ENCODE measurements at places on chromosomes 16 and 17.
A peak's percentile ranks its signal among the peaks of the same experiment; 100 is the strongest.

DNA sequence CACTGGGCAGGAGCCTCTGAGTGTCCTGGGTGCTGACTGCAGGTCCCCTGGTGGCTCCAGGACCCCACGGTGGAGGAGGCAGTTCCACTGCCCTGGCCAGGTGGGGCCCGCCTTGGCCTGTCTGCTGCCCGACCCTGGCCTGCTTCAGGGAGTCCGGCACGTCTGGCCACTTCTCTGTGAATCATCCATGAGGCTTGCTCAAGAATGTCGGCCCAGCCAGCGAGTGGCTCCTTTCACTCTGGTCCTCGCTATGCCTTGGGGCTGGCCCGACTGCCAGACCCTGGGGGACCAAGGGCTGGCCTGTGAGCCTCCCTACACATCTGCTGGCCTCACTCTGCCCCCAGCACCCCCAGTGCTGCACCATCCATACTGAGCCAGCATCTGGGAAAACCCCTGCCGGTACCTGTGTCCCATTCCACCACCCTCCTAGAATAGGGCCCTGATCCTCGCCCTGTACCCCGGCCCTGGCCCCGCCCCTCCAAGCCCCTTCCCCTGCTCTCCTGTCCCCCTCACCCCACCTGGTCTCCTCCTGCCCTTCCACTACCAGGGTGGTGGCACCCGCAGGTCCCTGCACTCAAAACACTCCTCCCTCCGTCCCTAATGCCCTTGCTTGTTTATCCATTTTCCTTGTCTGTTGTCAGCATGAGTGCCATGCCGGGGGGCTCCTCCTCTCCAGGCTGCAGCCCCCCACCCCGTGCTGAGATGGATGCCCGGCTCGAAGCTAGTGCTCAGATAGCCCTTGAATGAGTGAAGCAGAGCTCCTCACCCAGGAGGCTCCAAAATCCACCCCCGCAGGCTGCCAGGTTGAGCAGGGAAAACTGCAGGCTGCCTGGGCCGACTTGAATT lies 35.5 kb downstream of the ADCY7 start:
- peak; percentile 83 for DNase-seq

DNA sequence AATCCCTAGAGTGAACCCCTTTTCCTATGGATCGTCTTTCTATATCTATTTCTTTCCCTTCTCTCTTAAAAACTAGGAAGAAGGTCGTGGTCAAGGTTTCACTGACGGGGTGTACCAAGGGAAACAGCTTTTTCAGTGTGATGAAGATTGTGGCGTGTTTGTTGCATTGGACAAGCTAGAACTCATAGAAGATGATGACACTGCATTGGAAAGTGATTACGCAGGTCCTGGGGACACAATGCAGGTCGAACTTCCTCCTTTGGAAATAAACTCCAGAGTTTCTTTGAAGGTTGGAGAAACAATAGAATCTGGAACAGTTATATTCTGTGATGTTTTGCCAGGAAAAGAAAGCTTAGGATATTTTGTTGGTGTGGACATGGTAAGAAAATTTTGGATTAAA lies 9.6 kb downstream of the CYLD start:
- DNase-seq: no peak

DNA sequence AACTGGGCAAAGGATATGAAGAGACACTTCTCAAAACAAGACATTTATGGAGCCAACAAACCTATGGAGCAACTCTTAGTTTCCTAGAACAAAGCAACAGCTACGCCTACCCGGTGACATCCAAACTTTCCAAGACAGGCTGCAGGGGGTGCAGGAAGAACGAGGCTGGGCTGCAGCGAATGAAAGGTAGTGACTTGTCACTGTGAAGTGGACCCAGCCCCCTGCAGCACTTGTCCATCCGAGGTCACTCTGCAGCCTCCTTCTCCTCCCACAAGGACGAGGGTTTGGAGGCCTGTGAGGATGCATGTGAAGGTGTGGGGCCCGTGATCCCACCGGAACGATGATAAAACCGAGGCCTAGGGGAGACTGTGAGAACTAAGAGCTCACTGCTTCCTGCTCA lies 192.6 kb upstream of the RPL38 start:
- DNase-seq: no peak

DNA sequence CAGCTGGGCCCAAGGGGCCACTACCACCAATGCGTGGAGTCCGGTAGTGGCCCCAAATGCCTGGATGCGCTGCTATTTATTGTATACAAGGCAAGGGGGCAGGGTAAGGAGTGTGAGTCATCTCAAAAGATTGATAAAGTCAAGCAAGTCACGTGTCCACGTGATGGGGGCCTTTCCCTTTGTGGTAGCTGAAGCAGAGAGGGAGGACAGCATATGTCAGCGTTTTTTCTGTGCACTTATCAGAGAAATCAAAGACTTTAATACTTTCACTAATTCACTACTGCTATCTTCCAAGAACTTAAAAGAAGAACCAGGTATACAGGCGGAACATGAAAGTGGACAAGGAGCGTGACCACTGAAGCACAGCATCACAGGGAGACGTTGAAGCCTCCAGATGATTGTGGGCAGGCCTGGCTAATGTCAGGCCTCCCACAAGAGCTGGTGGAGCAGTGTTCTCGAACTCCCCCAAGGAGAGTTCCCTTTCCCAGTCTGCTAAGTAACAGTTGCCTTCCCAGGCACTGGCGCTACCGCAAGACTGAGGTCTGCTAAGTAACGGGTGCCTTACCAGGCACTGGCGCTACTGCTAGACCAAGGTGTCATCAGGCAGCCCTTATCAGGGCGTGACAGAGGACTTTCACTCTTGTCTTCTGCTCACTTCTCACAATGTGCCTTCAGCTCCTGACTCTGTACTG lies 10.8 kb upstream of the ASB16 start:
- peak; percentile 50 for DNase-seq

- DNase-seq: peak; percentile 27
These were observed 84.2 kb downstream of the KCNJ12 start for GRCh38 chr17:21460358-21460757.

- no peak for DNase-seq
These were observed 2.7 kb downstream of the TBCD start for GRCh38 chr17:82754297-82755208.

DNA sequence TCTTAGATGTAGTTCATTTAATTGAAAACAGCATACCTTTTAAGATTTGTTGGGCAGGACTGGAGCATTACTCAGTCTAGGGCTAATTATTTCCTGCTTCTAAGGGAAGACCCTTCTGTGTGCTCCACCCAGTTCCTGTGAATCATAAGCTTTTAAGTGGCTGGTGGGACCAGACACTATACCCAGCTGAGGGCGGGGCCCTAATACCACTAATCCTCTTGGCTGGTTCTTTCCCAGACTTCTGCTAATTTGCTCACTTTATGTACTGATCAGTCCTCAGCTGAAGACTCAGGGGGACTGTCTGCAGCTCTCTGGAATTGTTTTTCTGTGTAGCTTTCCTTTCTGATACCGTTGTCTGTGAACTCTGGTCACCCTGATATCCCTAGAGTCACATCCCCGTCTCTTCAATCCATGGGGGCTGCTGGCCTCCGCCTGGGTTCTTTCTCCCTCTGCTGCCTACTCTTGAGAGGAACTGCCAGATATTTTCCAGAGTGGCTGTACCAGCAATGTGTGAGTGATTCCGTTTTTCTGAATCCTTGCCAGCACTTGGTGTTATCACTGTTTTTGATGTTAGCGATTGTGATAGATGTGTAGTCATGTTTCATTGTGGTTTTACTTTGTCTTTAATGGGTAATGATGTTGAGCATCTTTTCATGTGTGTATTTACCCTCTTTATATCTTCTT lies 35.1 kb downstream of the MFSD11 start:
- peak; percentile 91 for DNase-seq

DNA sequence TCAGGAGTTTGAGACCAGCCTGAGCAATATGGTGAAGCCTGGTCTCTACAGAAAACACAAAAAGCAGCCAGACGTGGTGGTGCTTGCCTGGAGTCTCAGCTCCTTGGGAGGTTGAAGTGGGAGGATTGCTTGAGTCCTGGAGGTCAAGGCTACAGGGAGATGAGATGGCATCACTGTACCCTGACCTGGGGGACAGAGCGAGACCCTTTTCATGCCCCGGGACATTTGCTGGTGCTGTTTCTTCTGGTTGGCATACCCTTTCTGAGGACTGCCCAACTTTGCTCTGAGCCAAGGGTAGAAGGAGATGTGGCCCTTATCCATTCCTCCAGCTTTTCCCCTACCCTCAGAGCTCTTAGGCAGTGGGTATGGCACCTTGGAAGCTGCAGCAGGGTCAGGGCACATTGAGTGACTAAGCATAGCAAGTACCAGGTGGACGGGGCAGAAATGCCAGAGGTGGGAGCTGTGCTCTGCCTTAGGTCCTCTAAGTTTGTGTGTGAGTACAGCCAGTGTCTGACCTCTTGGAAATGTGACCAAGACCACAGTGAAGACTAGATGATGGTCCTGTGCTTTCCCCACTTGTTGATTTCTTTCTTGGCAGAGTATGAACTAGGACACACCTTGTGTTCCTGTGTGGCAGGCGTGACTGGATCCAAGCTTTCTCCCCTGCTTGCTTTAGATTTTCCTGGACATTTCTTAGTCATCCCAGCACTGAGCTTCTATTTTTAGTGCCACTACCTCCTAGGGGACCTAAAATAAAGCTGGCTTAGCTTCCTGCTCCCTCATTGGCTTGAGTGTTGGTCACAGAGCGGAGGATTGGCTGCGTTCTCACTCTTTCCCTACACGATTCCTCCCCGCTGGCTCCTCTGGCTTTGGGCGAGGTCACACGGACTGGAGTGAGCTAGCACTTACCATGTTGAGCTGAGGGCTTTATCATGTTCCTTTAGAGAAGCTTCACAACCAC lies 9.9 kb upstream of the EDC4 start:
- no peak for DNase-seq

- DNase-seq: no peak
These were observed 50.7 kb upstream of the DOC2B start for GRCh38 chr17:231966-232807.

DNA sequence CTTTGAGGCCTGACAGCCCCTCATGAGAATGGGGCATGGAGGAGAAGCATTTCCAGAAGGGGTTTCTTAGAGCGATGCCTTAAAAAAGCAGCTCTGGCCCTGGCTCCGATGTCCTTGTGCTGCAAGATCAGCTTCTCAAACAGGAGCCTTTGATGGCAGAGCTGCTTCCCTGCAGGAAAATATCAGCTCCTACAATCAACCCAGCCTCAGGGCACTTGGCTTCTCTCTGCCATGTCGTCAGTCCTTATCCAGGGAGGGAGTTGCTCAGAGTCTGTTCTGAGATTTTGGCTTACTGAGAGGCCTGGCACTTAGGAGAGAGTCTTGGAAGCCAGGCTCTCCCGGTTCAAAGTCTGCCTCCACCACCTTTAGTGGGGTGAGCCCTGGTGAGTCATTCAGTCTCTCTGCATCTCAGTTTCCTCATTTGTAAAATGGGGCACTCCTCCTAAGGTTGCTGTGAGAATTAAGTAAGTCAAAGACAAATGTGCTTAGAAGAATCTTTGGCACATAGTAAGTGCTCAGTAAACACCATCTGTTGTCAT lies 184.4 kb downstream of the HAPSTR1 start:
- no peak for DNase-seq

DNA sequence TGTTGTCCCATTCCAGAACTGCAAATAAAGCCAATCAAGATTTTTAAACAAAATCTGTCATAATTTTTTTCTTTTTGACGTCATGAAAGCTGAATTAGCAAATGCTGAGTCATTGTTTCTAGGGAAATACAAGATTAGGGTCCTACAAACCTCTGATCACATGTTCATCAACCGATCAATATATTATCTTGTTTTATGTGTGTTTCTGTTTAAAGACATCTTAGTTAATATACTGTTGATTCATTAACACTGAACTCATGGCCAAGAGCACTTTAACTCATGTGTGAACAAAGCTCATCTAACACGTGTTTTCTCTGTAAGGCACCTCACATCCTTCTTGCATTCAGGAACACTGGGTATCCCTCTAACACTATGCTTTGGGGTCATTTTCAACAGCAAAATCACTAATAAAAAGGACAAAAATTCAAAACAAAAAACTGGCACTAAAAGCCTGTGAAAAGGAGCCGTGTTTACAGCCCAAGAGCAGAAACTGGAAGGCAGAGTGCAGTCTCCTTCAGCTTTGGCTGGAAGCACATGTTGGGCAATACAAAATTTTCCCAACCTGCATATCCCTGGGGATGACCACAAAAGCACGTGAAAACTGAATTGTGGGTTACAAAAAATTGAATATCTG lies 102.5 kb downstream of the PARN start:
- no peak for DNase-seq

DNA sequence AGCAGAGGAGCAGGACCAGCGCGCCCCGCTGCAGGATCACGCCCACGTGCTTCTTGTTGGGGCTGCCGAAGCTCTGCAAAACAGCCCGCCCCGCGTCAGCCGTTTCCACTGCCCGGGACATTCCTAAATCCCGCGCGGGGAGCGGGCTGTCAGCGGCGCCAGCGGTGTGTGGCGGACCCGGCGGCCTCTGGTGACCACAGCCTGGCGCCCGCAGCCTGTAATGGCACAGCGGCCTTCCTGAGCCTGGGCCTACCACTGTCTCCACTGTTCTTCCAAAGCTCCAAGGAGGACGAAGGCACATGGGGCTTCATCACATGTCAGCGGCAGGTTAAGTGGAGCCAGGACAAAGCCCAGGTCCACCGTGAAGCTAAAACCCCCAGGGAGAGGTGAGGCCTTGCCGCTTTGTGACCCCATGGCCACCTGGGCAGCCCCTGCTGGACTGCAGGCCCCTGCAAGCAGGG lies 2.5 kb downstream of the SLC47A2 start:
- no peak for DNase-seq

DNA sequence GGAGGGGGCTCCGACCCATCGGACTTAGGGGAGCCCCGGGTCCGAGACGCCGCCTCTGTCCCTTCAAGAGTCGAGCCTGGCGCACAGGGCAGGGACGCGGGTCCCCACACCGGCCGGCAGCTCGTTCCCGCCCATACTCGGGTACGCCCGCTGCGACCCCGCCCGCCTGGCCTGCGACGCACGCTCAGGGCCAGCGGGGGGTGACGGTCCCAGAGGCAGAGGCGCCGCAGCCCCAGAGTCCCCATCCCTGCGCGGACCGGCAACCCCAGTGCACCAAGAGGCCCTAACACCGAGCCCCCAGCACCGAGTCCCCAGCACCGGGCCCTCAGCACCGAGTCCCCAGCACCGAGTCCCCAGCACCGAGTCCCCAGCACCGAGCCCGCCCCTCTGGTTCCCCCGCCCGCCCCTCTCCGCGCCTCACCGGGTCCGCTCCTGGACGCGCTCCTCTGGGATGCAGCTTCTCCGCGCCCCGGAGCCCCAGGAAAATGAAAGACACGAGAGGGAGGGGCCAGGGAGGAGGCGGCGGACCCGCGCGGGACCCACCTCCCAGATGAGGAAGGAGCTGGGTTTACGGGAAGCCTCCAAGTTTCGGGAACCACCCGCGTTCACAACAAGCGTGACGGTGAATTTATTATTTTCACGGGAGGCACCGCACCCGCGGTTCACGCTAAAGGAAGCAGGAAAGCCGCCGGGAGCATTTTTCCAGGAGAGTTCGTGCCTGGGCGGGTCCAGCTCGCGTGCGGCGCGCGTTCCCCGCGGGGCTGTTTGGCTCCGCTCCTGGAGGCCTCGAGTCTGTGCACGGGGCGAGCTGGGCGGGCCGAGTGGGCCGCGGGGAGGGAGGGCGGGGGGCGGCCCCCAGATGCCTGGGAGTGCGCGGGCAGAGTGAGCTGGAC lies at the start of gene SECTM1:
TSS of gene SECTM1 (minus strand) at position 488 of the 893 bp plus-strand sequence. CDS start 6,526 bp downstream, outside the sequence.
- DNase-seq: peak; percentile 61

GRCh38 chr16:73129455-73129854 lies 81.5 kb upstream of the ZFHX3 start:
- DNase-seq: no peak

- DNase-seq: no peak
These were observed 13.2 kb upstream of the CCL23 start for GRCh38 chr17:36030956-36031355.

All from EL (cell line).